ENCODE measurements at places on chromosomes 3 and 15.

DNA sequence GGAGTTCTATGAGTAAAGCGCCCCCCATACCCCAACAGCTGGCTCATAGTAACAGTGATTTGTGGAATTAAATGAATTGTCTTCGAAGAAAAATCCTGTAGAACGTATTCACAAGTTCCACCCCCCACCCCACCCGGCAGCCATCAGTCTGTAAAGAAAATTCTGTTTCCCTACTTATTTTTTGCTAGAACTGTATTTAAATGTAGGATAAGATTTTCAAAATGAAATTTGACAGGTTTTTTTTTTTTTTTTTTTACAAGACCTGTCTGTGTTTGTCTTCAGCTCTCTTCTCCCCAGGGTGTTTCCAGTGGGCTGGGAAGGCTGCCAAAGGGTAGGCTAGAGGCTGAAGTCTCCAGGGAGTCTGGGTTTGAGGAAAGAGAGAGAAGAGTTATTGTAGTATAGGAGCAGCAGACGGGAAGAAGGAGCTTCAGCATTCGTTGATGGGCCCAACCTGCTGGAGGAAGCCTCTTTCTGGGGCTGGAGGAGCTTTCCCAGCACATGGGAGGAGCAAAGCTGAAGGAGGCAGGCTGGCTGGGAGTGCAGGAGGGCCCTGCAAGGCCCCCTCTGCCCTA lies 130.6 kb upstream of the SEMA6D start:
- no peak for DNase-seq

- no peak for DNase-seq
These were observed 75.3 kb downstream of the NCEH1 start for GRCh38 chr3:172635588-172635987.

DNA sequence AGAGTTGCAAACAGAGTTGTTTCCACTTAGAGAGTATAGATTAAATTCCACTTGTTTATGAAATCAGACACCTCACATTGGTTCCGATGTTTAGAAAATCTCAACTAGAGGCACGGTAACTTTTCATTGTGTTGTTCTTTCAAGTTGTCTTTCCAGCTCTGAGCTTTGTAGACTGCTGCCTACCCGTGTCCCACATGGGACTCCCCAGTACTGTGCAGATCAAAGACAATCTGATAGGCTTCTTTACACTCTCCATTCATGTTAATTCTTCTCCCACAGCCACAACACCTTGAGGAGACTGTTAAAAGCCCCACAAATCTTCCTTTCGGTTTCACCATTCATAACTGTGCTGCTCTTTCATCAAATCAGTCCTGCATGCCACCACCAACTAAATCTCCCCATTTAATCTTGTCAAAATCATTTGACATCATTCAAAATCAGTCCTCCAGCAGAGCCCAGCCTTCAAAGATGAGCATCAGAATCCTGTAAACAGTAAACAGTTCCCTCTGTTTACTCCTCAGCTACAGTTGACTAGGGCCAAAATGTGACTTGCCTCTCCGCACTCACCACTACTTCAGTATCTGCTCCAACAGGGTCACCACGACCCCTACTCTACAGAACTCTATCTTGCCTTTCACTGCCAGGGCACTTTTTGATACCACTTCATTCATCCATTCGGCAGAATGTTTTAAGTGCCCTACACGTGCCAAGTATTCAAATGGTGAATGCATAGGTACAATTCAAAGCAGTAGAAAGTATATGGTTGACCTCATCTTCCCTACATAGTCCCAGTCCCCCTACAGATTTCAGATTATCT lies 8.3 kb downstream of the ANXA2 start:
- DNase-seq: no peak

GRCh38 chr15:49415638-49416037 lies 7.4 kb upstream of the FGF7 start:
- DNase-seq: no peak

DNA sequence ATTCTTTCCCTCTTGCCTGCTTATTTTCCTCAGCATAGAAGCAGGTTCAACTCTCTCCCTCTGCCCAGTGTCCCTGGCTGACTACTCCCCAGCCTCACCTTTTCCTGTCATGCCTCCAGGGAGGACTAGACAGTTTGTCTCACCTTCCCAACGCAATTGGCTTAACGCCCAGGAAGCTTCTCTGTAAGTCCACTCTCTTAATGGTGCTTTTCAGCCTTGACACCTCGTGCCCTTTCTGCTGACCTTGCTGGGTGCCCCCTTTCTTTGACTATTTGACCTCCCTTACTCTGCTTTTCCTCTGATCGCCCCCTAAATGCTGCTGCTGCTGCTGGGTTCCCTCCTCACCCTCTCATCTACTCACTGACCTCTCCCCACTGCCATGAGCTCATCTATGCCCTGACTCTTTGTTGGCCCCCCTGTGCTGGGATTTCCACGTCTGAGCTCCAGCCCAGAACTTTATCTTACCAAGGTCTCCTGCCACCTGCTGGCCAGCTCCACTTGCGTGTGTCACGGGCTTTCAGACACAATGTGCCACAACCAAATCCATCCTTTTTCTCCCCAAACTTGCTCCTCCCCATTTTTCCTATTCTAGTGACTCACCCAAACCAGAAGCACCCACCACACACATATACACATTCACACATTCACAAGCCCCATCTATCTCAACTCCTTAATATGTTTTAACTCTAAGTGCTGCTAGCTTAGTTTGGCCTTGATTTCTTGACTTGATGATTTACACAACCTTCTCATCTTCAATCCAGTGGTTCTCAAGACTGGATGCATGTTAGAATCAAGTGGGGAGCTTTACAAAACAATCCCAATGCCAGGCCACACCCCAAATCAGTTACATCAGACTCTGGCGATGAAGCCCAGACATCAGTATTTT lies 16.6 kb downstream of the EPB42 start:
- DNase-seq: no peak

DNA sequence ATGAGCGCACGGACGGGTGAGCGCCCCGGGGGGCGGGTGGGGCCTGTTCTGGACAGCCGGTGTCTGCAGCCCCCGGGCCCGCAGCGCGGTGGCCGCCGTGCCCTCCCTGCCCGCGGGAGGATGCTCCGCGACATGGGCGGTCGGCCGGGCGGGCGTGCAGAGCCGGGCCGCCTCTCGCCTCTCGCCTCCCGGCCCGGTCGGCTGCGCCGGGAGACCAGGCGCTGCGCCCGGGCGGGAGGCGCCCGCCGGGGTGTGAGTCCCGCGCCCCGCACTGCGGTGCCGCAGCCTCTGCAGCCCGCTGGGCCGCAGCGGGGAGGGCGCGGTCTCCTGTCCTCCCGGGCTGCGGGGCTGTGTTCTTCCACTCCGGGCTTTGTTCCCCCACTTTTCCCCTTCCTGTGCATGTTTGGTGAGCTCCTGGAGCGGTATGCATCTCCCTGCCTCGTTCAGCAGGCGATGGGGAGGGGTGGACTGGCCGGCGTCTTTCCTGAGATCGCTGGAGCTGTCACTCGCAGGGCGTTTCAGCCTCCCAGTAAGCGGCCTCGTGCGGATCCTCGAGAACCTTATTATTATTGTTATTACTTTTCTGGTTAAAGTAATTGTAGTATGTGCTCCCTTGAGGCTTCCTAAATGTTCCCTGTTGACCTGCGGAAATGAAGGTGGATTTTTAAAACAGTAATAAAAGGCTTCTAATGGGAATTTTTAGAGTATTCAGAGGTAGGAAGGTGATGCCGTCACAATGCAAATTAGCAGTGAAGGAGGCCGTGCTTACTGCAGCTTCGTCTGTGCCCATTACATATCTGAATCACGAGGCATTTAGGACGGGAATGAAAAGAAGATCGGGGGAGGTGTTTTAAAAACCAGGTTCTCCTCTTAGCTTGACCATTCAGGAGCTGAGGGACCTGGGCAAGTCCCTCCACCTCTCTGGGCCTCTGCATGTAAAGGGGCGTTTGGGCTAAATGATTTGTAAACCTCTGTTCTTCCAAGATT lies 593 bp downstream of the TMOD2 start:
- no peak for DNase-seq

- DNase-seq: no peak
These were observed 143.8 kb upstream of the BCL6 start for GRCh38 chr3:187889106-187889505.

- DNase-seq: no peak
These were observed 229.2 kb downstream of the MBNL1 start for GRCh38 chr3:152497890-152498289.

GRCh38 chr3:128555098-128555825 lies 62.3 kb upstream of the GATA2 start:
- DNase-seq: no peak

DNA sequence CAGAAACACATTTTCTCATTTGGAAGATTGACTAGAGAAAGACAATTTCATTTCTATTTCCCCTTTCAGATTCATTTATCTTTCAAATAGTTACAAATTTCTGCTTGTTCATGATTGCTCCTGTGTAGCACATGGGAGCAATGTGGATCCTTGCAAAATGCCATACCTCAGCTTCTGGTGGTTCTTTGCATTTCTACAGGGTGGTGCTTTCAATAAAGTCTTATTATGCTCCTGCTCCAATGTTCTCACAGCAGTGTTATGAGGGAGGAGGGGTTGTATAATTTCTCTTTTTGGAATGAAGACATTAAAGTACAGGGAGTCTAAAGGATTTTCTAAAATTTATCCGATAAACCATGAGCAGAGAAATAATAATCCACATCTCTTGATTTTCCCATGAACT lies 280.1 kb upstream of the ATP10A start:
- no peak for DNase-seq

GRCh38 chr3:42651248-42652091 lies 2.0 kb upstream of the ZBTB47 start:
- DNase-seq: no peak

GRCh38 chr15:44194323-44195150 lies 534 bp downstream of the FRMD5 start:
- no peak for DNase-seq

DNA sequence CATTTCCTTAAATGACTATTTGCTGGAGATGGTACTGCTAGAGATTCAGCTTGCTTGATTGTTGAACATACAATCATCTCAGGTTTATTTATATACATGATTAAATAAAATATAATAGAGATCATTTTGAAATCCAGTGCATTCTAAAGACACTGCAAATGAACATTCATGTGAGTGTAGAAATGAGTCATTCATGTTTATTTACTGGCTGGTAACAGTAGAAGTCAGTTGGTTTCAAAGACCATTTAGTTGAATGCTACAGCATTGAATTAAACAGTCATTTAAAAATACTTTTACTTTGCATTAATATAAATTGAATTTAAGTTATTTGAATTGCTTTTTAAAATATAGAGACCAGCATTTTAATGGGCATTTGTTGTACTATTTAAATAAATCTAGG lies 551.9 kb upstream of the GOLIM4 start:
- no peak for DNase-seq

GRCh38 chr15:98996169-98996568 lies 11.4 kb downstream of the PGPEP1L start:
- no peak for DNase-seq

- DNase-seq: no peak
These were observed 10.3 kb downstream of the SKIL start for GRCh38 chr3:170367797-170368196.

GRCh38 chr3:111566844-111567243 lies 24.8 kb downstream of the CD96 start:
- DNase-seq: no peak

DNA sequence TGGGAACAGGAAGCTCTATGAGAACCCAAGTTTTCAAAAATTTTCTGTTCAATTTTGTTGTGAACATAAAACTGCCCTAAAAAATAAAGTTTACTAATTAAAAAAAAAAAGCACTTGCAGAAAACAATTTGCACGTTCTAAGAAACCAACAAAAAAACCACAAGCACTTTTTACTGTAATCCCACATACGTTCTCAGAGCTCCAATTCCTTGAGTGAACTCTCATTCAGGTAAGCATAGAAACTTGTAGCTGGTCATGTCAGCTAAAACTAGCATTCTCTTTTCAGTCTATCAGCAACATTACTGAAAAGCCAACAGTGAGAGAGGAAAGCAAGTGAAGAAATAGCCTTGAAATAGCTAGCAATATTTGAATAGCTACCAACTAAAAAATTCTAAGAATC lies 11.5 kb upstream of the TMF1 start:
- no peak for DNase-seq

DNA sequence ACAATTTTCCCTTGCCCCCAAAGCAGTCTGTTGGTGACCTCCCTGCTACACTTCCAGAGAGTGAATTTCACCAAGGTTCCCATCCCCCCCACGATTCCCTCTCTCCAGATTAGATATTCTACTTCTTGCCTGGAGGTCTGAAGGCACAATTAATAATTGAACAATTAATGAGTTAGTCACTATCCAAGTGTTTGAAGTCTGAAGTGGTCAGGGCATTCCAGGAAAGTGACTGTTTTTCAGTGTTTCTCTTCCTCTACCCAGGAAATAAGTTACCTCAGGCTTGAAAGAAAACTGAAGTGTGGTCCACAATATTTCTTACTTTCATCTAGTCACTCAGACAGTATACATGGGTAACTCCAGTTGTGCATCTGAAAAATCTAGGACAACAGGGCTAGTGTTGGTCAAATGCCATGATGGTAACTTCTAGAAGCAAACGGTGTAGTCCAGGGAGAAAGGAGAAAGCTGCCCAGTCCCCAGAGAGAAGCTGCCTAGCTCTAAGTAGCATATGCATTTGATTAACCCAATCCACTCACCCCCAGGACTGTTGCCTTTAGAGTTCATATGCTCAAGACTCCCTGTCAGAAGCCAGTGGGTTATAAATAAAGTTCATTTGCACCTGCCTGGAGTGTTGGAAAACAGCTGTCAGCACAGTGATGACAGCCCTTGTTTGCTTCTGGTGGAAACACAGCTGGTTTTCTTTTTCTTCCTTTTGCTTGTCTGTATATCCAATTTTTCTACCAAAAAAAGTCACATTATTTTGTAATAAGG lies 2.3 kb upstream of the TM4SF4 start:
- no peak for DNase-seq

GRCh38 chr15:60949039-60949977 lies 279.8 kb downstream of the RORA start:
- no peak for DNase-seq

DNA sequence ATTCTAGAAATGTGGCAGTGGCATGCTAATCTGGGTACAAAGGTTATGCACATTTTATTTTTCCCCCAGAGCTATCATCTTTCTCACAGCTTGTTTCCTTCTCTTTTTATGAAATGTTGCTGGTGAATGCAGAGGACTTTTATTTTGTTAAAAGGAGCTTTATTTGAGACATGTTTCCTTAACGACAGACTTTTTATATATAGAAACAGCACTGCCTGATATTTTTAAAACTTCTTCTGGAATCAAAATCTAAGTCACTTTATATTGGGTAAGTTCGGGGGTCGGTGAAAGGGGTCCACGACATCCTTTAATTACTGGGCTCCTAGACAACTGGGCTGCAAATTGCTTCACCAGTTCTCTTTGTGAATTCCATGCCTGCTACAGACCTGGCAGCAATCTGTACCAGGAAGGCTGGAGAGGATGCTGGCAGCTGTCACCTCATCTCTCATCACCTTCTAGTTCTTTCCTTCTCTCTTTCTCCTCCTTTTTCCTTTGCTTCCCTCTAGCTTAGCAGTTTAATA lies 464.7 kb downstream of the PDCD6IP start:
- no peak for DNase-seq
